Stimulated activated naive B cell treated with anti-CD40 and anti-IgM and Interleukin-4, amounts not matched to agents 10 μg/mL and 1 μg/mL and 100 μg/mL, for 72 hours (primary cell): ENCODE measurements at places on chromosomes 1 and 21.

DNA sequence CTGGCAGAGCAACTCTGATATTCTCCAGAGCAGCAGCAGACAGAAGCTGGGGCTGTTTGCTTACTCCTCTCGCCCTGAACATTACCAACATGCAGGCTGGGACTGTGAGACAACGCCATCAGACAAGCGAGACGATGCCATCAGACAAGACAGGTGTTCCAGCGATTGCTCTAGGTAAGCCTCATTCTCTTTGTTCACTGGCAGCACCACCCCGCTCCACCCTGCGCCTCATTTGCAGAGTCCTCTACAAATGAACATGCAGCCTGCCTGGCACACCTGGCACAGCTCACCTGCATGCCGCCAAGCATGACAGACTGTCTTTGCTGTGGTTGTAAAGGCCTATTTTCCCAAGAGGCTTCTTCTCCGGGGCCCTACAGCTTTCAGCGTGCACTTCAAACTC lies 346.2 kb downstream of the SMYD3 start:
- peaks cover 4% of the 10 kb centered on the region for H3K36me3 ChIP-seq
- no peak for DNase-seq
- no peaks in the 10 kb centered on the region for H3K27me3 ChIP-seq
- peaks cover 6% of the 10 kb centered on the region for H3K4me1 ChIP-seq

GRCh38 chr1:223649222-223649621 lies 16.3 kb downstream of the CAPN8 start:
- H3K4me1 ChIP-seq, result no peaks in the 10 kb centered on the region
- DNase-seq, result no peak
- no peaks in the 10 kb centered on the region for H3K36me3 ChIP-seq
- no peak overlapping the region for H3K27ac ChIP-seq

- no peak overlapping the region for H3K4me3 ChIP-seq
- no peak for DNase-seq
Measured at GRCh38 chr1:86429835-86430234, 5.9 kb downstream of the CLCA2 start.

GRCh38 chr1:226653311-226653921 lies 85.7 kb downstream of the ITPKB start:
- peak; percentile 36 for DNase-seq
- H3K27me3 ChIP-seq, result no peaks in the 10 kb centered on the region
- peak overlapping the region; percentile 97 for H3K27ac ChIP-seq
- H3K4me1 ChIP-seq, result peaks cover 47% of the 10 kb centered on the region
- peak overlapping the region; percentile 77 for H3K4me3 ChIP-seq
- H3K36me3 ChIP-seq, result peaks cover 52% of the 10 kb centered on the region

- DNase-seq, result no peak
- H3K27me3 ChIP-seq, result peaks cover 19% of the 10 kb centered on the region
- no peak overlapping the region for H3K27ac ChIP-seq
Measured at GRCh38 chr1:1072849-1073742, 1.0 kb downstream of the RNF223 start.

DNA sequence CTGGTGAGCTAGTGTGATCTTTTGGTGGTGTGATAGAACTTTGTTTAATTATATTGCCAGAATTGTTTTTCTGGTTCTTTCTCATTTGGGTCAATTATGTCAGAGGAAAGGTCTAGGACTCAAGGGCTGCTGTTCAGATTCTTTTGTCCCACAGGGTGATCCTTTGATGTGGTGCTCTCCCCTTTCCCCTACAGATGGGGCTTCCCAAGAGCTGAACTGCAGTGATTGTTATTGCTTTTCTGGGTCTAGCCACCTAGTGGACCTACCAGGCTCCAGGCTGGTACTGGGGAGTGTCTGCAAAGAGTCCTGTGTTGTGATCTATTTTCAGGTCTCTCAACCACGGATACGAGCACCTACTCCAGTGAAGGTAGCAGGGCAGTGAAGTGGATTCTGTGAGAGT lies 25.9 kb upstream of the CD84 start:
- H3K27me3 ChIP-seq, result no peaks in the 10 kb centered on the region
- peaks cover 49% of the 10 kb centered on the region for H3K4me1 ChIP-seq
- H3K27ac ChIP-seq, result peak overlapping the region; percentile 91
- no peak for DNase-seq
- no peak overlapping the region for H3K4me3 ChIP-seq
- H3K36me3 ChIP-seq, result peaks cover 72% of the 10 kb centered on the region

DNA sequence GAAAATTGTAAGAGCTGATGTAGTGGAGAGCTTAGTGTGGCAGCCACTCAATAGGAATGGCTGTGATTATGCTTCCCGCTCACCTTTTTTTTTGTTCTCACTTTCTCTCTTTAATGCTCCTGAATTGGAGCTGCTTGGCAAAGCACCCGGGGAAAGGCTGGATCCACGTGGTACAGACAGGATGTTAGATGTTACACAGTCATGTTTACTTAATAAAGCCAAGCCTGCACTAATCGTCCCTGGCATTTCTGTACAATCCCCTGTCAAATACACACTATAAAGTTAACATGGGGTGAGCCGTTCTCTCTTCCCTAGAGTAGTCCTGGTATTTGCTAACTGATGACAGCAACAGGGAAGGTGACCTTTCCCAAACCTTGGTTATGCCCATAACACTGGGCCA lies 187.8 kb downstream of the ZSCAN20 start:
- peaks cover 18% of the 10 kb centered on the region for H3K27me3 ChIP-seq
- no peaks in the 10 kb centered on the region for H3K36me3 ChIP-seq
- no peak for DNase-seq
- H3K4me1 ChIP-seq, result no peaks in the 10 kb centered on the region

DNA sequence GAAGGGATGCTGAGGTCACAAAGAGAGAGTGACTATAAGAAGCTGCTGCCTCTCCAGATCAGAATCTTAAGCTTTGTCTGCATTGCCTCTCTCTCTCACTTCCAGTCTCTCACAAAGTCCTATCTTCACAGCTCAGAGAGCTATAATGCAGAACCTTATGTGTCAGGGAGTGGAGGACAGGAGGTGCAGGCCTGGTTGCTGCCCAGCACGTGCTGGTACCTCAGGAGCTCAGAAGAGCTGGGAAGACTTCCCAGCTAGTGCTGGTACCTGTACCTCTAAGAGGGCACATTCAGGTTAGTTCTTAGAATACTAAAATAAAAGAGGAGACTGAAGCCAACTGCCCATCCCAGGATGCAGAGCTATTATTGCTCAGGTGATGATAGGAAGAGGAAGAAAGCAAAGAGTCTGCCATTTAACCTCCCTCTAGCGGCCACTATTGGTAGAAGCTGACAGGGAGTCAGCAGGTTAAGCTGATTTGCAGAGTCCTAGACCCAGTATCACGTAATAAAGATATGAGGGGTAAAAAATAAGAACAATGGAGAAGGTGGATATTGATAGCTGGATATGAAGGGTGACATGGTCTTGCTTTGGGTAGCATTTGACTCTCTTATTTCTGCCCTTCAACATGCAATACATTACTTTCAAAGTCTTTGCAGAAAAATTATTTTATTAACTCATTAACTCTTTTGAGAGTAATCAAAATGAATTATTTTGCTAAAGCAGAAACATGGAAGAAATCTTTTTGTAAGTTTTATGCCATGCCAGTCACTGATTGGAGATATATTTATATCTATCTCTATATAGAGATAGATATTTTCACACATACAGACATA lies 138.1 kb upstream of the HMCN1 start:
- H3K4me3 ChIP-seq, result no peak overlapping the region
- H3K27ac ChIP-seq, result no peak overlapping the region
- no peaks in the 10 kb centered on the region for H3K27me3 ChIP-seq
